NCI-H2029 treated with DMSO at 0.1 percent for 48 hours (cell line): ENCODE measurements at places on chromosomes 1 and 21.

- peak; percentile 72 for DNase-seq
Observed at GRCh38 chr1:155192346-155193274, 15.1 kb downstream of the THBS3 start.

DNA sequence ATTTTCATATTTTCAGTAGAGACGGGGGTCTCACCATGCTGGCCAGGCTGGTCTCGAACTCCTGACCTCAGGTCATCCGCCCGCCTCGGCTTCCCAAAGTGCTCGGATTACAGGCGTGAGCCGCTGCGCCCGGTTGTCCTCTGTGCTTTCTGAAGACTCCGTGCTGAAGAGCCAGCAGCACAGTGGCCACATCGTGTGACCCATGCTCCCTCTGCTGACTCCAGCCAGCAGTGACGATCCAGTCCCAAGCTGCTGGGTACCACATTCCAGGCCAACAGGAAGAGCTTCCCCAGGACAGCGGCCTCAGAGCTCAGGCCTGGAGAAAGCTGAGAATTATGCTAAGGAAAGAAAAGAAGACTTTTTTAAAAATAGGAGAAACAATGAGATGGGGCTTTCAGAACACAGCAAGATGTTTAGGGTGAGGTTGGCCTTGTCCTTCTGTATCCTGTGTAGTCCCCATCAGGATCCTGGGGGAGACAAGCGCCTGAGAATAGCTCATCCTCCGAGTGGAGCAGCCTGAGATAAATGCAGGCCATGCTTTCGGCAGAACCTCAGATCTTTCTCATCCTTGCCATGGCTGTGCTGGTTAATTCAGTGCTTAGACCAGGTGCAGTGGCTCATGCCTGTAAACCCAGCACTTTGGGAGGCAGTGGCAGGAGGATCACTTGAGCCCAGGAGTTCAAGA is 207.1 kb downstream of the SLC35F3 start:
- DNase-seq: no peak

GRCh38 chr1:34270181-34270580 is 93.5 kb downstream of the C1orf94 start:
- DNase-seq: no peak

DNA sequence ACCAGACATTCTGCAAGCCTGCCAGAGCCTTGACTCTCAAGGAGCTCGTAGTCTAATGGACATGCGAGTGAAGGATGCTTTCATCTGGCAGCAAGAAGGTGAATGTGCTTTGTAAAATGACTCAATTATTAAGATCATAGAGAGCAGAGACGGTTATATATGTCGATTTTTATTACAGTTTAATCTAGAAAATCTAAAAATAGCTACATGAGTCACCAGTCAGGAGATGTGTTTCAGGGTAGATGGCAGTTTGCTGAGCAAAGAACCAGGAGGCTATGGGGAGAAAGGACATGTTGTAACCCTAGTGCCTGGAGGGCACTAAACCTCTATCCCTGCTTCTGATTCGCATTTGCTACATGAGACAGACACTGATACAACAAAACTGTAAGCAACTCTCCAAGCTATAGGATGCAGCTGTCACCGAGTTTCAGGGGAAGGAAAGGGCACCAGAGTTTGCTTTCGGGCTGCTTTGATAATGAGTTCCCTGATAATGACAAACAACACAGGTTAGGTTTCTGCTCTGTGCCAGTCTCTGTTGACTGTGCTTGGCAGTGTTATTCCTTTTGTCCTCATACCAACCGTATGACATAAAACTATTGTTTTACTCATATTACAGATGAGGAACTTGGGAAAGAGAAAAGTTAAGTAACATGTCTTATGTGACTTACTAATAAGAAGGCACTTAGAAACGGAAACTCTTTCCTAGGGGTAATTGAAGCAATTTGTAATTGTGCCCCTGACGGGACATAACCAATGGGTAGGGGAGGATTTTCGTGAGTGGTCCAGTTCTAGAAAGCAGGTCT is 43.2 kb downstream of the C1orf198 start:
- no peak for DNase-seq

DNA sequence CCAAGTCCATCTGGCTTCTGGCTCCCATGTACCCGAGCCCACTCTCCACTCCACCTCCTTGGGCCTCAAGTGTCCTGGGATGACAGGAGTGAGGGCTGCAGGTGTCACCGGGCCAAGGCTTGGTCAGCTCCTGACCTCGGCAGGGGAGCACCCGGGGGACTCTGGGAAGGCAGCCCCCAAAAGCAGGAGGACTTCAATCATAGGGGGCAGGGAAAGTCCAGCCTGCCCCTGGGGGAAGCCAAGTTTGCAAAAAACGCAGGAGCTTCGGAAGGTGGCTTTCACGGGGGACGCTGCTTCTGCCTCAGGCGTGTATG is 56.8 kb downstream of the KCNAB2 start:
- DNase-seq: no peak

- DNase-seq: no peak
Observed at GRCh38 chr1:215631489-215631888, 64.4 kb downstream of the KCTD3 start.

- DNase-seq: no peak
Observed at GRCh38 chr1:151939779-151940178, 30.5 kb upstream of the THEM4 start.

DNA sequence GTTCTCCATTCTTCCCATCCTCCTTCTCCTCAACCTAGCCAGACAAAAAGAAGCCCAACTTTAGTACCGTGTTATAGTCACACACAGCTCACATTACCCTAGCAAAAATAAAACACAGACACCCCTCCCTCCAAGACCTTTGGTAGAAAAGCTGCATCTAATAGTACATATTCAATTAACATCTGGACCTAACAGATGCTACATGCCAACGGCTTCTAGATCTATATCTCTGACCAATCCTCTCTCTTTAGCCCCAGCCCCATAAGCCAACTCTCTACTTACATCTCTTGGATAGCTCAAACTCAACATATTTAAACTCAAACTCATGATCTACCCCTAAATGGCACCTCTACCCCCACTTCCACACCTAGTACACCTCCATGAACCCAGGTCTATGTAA is 233.1 kb downstream of the KCNH1 start:
- DNase-seq: no peak

DNA sequence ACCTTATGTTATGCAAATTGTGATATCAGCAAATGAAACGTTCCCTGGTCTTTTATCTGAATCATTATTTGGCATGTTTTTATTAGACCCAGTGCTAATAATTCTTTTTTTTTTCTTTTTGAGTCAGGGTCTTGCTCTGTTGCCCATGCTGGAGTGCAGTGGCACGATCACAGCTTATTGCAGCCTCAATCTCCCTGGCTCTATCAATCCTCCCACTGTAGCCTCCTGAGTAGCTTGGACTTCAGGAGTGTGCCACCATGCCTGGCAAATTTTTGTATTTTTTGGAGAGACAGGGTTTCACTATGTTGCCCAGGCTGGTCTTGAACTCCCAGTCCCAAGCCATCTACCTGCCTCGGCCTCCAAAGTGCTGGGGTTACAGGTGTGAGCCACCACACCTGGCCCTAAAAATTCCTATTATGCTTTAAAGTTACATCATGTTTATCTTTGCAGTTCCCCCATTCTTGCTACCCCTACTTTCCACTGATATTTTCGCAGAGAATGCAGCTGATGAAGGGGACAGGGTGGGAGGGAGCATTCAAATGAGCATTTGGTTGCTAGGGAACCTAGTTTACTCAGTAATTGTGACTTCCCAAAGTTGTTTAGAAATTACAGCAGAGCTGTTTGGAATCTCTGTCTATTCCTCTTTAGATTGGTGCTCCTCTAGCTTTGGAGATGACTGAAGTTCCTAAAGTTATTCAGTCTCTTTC is 18.4 kb downstream of the C1orf21 start:
- no peak for DNase-seq

GRCh38 chr21:29091033-29091432 is 17.6 kb upstream of the CCT8 start:
- DNase-seq: no peak

DNA sequence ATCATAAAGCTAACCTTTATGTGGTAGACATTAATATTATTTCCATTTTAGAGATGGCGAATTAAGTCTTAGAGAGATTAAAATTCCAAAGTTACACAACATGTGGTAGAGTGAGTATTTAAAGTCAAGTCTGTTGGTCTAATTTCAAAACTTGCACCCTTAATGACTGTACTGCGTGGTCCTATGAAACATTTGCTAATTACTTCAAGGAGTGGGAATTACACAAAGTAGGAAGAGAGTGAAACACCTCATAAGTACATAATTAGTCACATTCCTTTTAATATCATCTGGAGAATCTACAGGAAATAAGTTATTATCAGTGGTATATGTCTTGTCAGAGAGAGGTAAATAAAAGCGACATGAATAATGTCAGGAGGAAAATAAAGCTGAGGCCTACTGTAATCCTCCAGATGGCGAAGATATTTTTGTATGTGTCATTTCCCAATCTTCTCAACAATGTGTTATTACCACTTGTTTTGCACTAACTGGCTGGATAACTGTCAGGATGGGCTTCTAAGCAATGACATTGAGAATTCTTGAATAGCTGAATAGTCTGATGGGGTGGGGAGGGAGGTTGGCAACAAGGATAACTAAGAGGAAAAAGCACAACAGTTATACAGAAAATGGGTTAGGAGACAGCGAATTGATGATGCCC is 95.5 kb downstream of the TNFSF18 start:
- DNase-seq: no peak

DNA sequence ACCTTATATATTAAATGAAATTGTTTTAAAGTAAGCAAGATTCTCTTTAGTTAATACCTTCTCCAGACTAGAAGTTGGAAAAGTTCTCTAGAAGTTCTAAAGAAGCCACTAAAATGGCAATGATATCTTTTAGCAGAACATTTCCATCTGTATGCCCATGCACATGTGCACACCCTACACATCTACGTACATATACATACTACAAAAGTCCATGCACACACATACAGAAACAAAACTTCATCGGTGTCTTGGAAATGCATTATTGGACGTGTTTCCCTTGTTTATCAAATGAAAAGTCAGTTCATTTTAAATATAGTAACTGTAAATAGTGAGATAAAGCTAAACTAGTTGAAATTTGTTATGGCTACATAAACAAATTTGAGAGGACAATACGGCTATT is 114.4 kb downstream of the KCNT2 start:
- DNase-seq: no peak

GRCh38 chr1:200631375-200631774 is 10.8 kb upstream of the KIF14 start:
- no peak for DNase-seq

DNA sequence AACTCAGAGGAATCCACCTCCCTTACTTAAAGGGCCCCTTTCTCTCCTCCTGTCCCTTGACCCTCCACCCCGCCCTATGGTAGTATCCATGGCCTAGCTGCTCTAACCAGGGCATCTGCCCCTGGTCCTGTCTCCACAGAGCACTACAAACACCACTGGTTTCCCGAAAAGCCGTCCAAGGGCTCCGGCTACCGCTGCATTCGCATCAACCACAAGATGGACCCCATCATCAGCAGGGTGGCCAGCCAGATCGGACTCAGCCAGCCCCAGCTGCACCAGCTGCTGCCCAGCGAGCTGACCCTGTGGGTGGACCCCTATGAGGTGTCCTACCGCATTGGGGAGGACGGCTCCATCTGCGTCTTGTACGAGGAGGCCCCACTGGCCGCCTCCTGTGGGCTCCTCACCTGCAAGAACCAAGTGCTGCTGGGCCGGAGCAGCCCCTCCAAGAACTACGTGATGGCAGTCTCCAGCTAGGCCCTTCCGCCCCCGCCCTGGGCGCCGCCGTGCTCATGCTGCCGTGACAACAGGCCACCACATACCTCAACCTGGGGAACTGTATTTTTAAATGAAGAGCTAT is 1.7 kb downstream of the BTG2 start:
- no peak for DNase-seq

- DNase-seq: no peak
Observed at GRCh38 chr1:191065346-191065745, 587.7 kb upstream of the BRINP3 start.

GRCh38 chr1:100445565-100445964 is 92.4 kb upstream of the GPR88 start:
- DNase-seq: no peak

DNA sequence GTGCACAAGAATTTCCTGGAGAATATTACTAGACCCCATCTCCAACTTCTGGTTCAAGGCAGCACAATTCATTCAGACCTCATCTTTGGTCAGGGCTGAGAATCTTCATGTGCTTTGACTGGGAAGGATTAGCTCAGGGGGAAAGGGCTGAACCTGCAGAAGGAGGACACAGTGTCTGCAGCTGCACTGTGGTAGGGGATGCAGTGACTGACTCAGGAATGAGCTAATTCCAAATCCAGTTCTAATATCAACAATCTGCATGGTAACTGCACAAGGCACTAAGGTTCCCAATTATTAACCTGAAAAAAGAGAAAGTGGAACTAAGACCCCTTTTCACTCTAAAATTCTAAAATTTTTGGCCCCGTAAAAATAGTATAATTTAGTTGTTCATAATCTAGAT is 31.6 kb downstream of the TTLL7 start:
- DNase-seq: no peak

- no peak for DNase-seq
Observed at GRCh38 chr1:147740391-147740790, 20.0 kb downstream of the GJA5 start.

DNA sequence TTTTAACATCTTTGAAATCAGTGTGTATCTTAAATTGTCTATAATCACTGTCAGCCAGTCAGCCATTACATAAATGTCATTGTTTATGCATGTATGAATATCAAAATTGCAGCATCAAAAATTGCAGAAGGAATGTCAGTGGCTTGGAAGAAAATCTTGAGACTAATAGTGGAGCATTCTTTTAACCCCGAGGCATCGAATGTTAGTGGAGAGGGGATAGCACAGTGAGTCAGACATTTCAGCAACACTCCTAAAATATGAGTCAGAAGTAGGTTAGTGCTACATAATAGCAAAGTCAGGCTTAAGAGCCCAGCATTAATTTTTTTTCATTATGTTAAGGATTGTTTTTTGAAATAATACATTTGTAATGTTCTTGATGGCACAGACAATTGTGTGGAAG is 45.5 kb downstream of the SNRPE start:
- DNase-seq: no peak

DNA sequence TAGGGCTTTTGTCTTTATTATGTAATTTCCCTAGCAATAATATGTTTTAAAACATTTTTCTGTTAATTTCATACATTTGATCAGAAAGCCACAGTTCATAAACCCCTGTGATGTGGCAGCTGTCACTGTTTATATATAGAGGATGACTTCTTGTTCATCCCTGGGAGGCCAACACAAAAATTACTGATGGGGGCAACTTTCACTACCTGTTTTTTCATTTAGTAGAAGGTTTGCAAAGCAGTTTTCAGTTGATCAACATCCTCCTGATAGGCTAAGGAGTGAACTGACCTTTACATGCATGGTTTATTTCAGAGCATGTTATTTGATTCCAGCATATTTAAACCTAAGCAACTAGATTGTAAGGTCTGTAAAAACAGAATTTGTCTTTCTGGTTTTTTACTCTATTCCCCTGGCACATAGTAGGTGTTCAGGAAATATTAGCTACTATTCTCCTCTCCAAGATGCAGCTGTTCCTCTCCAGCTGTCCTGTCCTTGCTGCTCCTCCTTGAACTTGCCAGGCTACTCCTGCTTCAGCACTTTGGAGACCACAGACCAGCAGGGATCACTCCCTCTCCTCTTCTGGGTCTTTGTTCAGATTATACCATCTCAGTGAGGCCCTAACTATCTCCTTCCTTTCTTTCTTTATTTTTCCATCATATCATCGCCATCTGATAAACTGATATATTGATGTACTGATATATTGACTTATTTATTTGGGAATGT is 54.7 kb downstream of the ROR1 start:
- no peak for DNase-seq
